ENCODE measurements at places on chromosomes 13 and 19.

- no peak for DNase-seq
Observed at GRCh38 chr13:75908141-75908540, 272.0 kb downstream of the LMO7 start.

GRCh38 chr13:44969551-44970484, 19.5 kb downstream of the NUFIP1 start:
- DNase-seq: no peak

- no peak for DNase-seq
Observed at GRCh38 chr19:11038511-11038910, 50.8 kb upstream of the LDLR start.

GRCh38 chr13:60838581-60838980, 441.6 kb downstream of the TDRD3 start:
- no peak for DNase-seq

DNA sequence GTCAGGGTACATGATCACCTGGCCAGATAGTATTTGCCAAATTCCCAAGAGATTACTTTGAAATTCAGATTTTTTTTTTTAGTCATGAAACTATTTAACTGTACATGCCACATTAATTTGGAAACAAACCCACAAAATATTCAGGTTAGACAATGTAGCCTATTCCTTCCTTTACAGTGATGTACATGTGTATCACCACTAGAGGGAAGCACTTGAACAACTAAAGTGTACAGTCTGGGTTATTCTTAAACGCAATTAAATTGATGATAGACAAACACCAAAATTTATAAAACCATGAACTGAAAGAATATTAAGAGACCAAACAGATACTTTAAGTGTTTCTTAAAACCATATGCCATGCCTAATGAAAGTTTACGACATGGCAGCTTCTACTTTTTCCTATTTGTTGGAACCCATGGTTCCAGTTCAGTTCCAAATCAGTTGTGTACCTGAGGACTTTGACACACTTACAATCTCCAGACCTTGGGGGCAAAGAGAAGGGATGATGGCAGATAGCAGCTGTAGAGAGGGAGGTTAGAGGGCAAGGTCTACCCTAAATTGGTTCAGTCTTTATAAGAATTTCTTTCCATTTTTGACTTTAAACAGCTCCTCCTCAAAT, 52.8 kb downstream of the TNFSF13B start:
- no peak for DNase-seq

GRCh38 chr19:28586474-28586873, 626.5 kb downstream of the UQCRFS1 start:
- DNase-seq: no peak

DNA sequence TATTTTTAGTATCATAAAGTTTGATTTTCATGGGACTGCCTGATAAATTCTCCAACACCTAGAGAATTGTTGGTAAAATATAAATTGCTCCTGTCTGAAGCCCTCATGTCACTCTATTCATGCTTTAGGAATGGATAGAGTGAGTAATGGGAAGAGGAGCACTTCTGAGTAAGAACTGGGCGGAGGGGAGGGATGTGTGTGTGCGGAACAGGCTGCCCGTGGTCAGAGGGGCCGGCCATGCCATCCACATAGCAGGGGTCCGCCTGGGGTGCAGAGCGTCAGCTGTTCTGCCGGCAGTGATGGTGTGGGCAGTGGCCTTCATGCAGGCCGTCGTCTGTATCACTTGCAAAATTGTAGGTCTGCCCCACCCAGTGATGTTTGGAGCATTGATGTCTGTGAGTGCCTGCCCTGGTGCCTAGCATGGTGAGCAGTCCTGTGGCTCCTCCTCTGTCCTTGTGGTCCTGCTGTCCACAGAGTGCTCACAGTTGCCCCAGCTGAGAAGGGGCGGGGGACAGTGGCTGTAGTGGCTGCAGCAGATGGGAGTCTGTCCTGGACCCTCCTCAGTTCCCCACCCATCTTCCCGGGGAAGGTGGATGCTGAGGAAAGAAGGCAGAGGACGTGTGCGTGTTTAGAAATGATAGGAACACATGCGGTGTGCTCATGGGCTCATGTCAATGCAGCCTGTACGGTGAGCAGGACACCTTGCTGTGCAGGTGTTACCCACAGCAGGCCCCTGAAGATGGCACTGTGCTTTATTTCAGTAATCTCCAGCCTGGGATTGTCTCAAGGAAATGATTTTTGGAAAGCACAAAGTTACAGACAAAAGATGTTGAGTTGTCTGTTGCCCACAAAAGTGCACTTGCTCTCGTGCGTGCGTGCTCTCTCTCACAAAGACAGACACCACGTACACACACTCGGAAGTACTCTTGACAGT, 49.4 kb upstream of the TEX29 start:
- DNase-seq: no peak

GRCh38 chr19:50562329-50562728, 5.9 kb downstream of the LRRC4B start:
- DNase-seq: no peak

DNA sequence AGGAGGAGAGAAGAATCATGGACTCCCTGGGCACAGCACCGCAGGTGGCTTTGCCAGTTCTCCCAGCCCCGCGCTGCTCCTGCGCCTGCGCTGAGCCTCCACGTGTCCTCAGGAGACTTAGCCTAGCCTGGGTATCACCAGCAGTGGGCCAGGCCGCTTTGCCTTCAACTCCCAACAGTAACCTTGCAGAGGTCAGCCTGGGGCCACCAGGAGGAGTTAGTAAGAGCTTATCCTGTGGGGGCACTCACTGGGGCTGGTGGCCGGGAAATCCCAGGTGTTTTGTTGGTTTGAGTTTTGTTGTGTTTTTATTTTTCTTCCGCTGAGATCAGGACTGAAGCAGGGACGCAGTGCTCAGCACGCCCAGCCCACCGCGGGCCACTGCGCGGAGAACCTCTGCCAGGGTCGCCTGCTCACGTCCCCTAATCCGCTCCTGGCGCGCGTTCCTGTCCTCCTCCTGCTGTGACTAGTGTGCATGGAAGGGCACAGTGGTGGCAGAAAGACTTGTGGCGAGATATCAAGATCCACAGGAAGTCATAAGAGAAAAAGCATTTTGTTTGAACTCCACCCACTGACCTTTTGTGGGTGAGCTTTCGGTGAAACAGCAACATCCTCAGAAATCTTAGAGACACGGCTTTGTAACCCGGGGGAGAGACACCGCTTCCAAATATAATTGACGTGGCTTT, 207.4 kb upstream of the RFC3 start:
- DNase-seq: peak; percentile 1

DNA sequence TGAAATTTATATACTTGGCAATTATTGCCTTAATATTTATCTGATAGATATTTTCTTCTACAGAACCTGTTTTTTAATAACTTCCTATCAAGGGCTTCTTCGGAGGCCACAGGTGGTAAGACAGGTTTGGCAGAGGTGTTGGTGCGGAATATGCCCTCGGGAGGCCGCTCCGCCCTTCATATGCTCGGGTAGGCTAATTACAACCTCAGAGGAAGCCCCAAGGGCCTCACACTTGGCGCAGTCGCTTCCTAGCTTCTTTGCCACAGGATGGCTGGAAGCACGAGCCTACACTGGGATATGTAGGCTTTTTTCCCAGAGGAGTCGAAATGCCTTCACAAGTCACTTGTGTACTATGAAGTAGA, 68.8 kb downstream of the LMO7 start:
- no peak for DNase-seq

- DNase-seq: no peak
Observed at GRCh38 chr13:68023838-68024581, 793.9 kb upstream of the PCDH9 start.

GRCh38 chr19:55080968-55081769, 5.5 kb downstream of the EPS8L1 start:
- DNase-seq: peak; percentile 71

GRCh38 chr13:75079226-75079625, 402.7 kb downstream of the TBC1D4 start:
- no peak for DNase-seq

DNA sequence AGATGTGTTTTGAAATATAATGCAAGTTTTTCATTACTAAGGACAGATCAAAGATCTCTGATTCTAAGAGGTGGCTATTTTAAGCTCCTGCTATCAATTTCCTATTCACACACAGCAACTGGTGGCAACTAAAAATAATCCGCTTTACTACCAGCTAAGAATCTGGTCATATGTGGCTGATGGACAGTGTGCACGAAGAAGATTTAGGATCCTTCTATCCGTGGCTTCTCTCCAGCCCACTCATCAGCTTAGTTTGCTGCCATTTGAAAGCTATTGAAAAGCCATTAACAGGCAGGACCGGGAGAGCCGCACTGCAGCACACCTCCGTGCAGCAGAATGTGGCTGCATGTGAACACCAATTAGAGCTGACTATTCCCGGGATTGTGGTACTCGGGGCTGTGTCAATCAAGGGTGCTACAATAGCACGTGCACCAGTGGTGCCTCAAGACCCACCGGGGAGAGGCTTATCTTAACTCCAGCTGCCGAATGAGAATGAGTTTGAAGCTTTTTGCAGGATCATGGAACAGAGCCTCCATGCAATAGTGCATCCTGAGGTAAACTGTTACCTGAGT, at the start of gene MYO16:
MYO16 (plus strand) TSS at position 431 of the 572 bp plus-strand sequence. CDS start 234 bp downstream, outside the sequence.
- no peak for DNase-seq

DNA sequence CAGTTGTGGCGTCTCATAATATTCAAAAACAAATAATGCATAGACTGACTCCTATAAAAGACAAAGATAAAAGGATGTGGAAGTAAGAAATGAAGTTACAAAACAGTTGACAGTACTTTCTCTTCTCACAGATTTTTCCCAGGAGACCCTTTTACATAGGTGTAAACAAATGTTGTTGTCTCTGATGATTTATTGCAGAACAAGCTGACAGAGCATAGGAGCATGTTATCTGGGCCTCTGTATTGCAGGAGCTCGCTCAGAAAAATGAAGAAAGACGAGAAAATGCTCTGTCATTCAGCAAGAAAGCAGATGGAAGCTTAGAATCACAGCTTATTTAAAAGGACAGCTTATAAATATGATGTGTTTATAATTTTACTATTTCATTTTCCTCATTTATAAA, 353.6 kb upstream of the GPC6 start:
- no peak for DNase-seq

DNA sequence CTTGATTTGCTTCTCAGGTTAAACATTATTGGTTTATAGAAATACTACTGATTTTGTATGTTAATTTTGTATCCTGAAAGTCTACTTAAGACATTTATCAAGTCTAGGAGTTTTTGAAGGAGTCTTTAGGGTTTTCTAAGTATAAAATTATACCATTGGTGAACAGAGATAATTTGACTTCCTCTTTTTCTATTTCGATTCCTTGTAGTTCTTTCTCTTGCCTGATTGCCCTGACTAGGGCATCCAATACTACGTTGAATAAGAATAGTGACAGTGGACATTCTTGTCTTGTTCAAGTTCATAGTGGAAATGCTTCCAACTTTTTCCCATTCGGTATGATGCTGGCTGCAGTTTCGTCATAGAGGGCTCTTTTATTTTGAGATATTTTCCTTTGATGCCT, 807.5 kb upstream of the SLC10A2 start:
- DNase-seq: no peak

- peak; percentile 41 for DNase-seq
Observed at GRCh38 chr19:45615795-45616703, 14.0 kb upstream of the GPR4 start.

DNA sequence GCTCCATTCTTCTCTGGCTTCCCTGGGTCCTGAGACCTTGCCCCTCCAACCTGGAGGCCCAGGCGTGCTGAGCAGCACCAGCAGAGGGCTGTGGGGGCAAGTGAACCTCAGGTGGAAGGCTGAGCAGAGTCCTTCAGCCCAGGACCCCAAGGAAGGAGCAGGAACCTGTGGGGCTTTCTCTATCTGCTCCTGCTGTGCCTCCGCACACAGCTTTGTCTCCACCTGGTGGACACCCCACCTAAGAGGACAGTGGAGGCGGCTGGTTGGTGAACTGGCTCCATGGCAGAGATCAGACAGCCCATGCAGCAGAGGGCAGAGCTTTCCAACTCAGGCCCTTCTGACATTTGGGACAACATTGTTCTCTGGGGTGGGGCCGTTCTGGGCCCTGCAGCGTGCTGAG, 19.7 kb downstream of the ZFR2 start:
- peak; percentile 12 for DNase-seq

DNA sequence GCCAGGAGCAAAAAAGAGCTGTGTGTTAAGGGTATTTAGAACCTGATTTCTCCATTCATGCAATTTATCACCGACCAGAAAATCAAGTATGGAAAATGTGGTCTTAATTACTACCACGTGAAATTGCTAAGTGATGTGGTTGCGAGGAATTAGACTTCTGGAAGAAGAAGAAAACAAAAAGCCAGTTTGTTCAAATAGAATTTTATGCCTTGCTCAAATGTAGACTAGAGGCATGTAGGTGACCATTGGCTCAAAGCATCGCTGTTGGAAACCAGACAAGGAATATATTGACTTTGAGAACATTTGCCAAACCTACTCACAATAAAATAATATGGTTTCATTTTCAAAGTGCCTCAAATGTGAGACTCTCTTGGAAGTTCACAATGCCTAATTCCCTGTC, 57.3 kb upstream of the LRCH1 start:
- DNase-seq: no peak

DNA sequence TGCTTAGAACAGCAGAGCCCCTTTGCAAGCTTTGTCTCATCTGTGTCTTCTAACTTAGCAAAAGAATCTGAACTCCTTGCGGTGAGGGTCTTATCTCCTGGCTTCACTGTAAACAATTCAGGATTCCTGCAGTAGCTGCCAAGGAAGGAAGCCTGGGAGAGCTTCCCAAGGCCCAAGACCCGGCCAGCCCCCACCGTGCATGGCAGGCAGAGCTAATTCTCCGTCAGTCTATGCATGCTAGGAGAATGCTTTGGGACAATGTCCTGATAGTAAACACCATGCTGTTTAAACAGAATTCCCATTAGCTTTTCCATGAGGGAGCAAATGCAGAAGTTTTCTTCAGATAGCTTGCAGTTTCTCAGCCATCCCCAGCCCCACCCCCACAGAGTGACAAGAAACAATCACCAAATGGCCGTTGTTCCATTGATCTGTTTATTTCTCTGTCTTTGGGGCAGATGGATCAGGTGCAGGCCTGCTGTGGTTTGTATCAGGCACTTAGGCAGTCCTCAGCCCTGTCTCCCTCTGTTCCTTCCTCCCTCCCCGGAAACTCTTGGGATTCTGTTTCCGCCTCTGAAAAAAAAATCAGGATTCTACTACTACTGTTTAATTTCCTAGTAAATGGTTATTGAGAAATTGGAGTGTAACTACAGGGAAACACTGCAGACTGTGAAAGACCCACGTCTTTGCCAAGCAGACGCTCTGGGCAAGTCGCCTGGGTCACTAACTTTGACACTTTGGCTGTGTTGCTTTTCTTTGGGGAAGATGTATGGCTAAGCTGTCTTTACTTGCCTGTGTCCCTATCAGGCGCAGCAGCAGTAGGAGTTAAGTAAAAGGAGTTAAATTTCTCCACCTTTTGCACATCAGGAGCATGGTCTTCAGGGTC, 40.7 kb upstream of the SPATA13 start:
- DNase-seq: no peak

- DNase-seq: no peak
Observed at GRCh38 chr13:73240193-73240592, 181.4 kb downstream of the KLF5 start.

- DNase-seq: no peak
Observed at GRCh38 chr19:41746593-41747227, 8.6 kb upstream of the CEACAM6 start.

DNA sequence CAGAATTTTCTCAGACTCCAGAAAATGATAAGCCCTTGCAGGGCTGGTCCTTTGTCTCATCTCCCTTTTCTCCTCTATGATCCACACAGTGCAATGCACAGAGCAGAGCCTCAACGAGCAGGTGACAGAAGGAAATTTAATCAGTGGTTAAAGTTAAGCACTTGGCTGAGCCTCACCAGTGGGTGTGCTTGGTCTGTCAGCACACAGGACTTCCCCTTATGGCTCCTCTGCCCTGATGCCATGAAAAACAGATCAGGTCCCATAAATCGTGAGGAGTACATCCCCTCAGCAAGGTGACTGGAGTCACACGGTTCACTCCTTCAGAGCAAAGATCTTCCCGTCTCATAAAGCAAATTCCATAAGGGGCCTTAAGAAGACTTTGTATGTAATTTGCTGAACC, 818.2 kb downstream of the UQCRFS1 start:
- no peak for DNase-seq

Measured in stimulated activated CD8-positive, alpha-beta memory T cell treated with anti-CD3 and anti-CD28 coated beads, Interleukin-4, amount 100 ng/mL, for 4 hours (primary cell).